Mesendoderm (in vitro differentiated cells): ENCODE measurements at places on chromosomes 6 and 20.

- no peaks in the 10 kb centered on the region for H3K4me1 ChIP-seq
- no peak overlapping the region for H3K27ac ChIP-seq
- H3K27me3 ChIP-seq, result no peaks in the 10 kb centered on the region
- peak; percentile 52 for DNase-seq
- no peaks in the 10 kb centered on the region for H3K36me3 ChIP-seq
- no peak overlapping the region for H3K4me3 ChIP-seq
These were observed 38.9 kb upstream of the THBS2 start for GRCh38 chr6:169292338-169293124.

DNA sequence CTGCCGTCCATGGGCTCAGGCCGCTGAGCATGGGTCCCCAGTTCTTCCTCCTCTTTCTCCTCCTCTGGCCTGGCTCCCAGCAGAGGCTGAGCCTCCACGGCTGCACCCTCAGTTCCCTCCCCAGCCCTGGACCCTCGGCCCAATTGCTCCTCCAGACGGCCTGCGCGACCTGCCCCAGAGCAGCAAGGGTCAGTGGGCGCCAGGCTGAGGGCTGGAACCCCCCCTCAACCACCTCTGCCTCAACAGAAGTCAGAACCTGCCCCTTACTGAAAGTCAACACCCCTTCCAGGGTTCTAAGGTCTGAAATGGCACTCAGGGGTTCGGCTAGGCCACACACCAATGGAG lies 15.9 kb upstream of the SPAG4 start:
- H3K27me3 ChIP-seq, result peaks cover 4% of the 10 kb centered on the region
- no peak overlapping the region for H3K4me3 ChIP-seq
- H3K36me3 ChIP-seq, result no peaks in the 10 kb centered on the region
- no peaks in the 10 kb centered on the region for H3K4me1 ChIP-seq

- H3K27ac ChIP-seq, result no peak overlapping the region
- no peaks in the 10 kb centered on the region for H3K36me3 ChIP-seq
- H3K4me1 ChIP-seq, result no peaks in the 10 kb centered on the region
- peaks cover 3% of the 10 kb centered on the region for H3K27me3 ChIP-seq
These were observed 6.0 kb downstream of the STMND1 start for GRCh38 chr6:17107863-17108262.

- H3K36me3 ChIP-seq, result no peaks in the 10 kb centered on the region
- H3K4me1 ChIP-seq, result no peaks in the 10 kb centered on the region
- no peak overlapping the region for H3K4me3 ChIP-seq
- no peaks in the 10 kb centered on the region for H3K27me3 ChIP-seq
- no peak overlapping the region for H3K27ac ChIP-seq
- no peak for DNase-seq
These were observed 86.7 kb upstream of the F13A1 start for GRCh38 chr6:6407071-6407741.

GRCh38 chr20:14820771-14821170 lies 483.4 kb upstream of the FLRT3 start:
- DNase-seq, result no peak
- no peaks in the 10 kb centered on the region for H3K36me3 ChIP-seq
- no peak overlapping the region for H3K27ac ChIP-seq
- no peaks in the 10 kb centered on the region for H3K4me1 ChIP-seq

- H3K27ac ChIP-seq, result no peak overlapping the region
- no peaks in the 10 kb centered on the region for H3K4me1 ChIP-seq
- no peaks in the 10 kb centered on the region for H3K27me3 ChIP-seq
- no peak for DNase-seq
- no peaks in the 10 kb centered on the region for H3K36me3 ChIP-seq
- H3K4me3 ChIP-seq, result no peak overlapping the region
These were observed 3.5 kb upstream of the NT5DC1 start for GRCh38 chr6:116096979-116097816.
